ENCODE measurements at places on chromosomes 6 and 20. TPM values are rescaled to one million over a fixed set of nuclear protein-coding genes. Genes with fewer than 3 reads are reported as not detected.

- no peaks in the 10 kb centered on the region for H3K4me1 ChIP-seq
- no peak overlapping the region for H3K4me3 ChIP-seq
- H3K27ac ChIP-seq, result no peak overlapping the region
Observed at GRCh38 chr6:144870782-144871181, 585.6 kb downstream of the UTRN start.

DNA sequence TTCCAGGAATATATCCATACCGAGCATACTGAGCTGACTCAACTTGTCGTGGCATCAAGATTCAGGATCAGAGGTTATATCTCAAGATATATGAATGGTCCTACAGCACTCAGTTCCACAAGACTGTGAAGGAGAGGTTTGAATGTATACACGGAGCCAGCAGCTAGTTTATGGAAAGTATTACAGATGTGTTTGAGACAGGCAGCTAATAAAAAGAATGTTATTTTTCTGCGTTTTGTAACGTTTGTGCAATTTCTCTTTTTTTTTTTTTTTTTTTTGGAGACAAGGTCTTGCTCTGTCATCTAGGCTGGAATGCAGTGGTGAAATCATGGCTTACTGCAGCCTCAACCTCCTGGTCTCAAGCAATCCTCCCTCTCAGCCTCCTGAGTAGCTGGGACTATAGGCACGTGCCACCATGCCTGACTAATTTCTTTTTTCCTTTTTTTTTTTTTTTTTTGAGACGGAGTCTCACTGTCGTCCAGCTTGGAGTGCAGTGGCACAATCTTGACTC is 3.4 kb upstream of the FAM110A start:
- DNase-seq, result no peak
- H3K36me3 ChIP-seq, result no peaks in the 10 kb centered on the region
- H3K4me3 ChIP-seq, result no peak overlapping the region
- H3K27ac ChIP-seq, result no peak overlapping the region

DNA sequence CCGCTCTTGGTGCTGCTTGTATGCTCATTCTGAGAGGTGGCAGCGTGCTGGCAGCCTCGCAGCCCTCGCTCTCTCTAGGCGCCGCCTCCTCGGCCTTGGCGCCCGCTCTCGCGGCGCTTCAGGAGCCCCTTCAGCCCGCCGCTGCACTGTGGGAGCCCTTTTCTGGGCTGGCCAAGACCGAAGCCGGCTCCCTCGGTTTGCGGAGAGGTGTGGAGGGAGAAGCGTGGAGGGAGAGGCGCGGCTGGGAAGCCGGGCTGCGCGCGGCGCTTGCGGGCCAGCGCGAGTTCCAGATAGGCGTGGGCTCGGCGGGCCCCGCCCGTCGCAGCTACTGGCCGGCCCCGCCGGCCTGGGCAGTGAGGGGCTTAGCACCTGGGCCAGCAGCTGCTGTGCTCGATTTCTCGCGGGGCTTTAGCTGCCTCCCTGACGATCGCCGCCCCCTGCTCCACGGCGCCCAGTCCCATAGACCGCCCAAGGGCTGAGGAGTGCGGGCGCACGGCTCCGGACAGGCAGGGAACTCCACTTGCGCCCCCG is 19.5 kb upstream of the FAM8A1 start:
- H3K4me3 ChIP-seq, result peak overlapping the region; percentile 45
- H3K4me1 ChIP-seq, result peaks cover 2% of the 10 kb centered on the region
- no peaks in the 10 kb centered on the region for H3K36me3 ChIP-seq
- peak overlapping the region; percentile 78 for H3K27ac ChIP-seq
- peak; percentile 75 for DNase-seq

- H3K4me3 ChIP-seq, result peak within 1 kb of the TSS; percentile 20
- H3K27ac ChIP-seq, result no peak within 1 kb of the TSS
- H3K36me3 ChIP-seq, result no peaks in the 10 kb centered on the region
- peaks cover 3% of the 10 kb centered on the region for H3K4me1 ChIP-seq
Observed at GRCh38 chr6:30883685-30884520, at the start of gene DDR1. Gene DDR1 (plus strand): TSS chr6:30884519. CDS start chr6:30888730, 4,211 bp downstream.

DNA sequence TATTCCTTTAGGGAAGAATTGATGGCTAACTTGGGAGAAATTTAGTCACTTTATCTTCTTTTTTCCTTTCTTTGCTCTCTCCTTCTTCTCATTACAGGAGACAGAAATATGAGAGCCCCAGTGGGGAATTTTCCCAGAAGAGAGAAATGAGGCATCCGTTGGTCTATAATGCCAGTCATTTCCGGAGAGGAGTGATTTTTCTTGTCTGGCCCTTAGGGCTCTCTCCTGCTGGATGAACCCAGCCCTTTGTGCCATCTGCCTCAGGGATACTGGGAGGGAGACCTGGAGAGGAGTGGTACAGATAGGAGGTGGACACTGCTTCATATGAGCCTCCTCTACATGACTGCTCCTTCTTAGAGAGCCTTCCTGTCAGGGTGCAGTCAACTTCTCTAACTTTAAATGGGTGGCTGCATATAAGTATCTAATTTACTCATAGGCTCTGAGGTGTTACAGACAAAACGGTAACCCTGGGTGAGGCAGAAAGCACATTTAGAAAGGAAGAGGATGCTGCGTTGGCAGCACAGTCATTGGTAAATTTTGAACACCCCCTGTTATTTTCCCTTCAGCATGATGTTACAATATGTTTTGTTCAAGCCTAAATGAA is 21.9 kb downstream of the RIMS1 start:
- H3K36me3 ChIP-seq, result no peaks in the 10 kb centered on the region
- H3K4me3 ChIP-seq, result no peak overlapping the region
- no peaks in the 10 kb centered on the region for H3K4me1 ChIP-seq

GRCh38 chr20:18139832-18140231 is 2.2 kb downstream of the KAT14 start:
- no peak overlapping the region for H3K4me3 ChIP-seq
- no peak overlapping the region for H3K27ac ChIP-seq

DNA sequence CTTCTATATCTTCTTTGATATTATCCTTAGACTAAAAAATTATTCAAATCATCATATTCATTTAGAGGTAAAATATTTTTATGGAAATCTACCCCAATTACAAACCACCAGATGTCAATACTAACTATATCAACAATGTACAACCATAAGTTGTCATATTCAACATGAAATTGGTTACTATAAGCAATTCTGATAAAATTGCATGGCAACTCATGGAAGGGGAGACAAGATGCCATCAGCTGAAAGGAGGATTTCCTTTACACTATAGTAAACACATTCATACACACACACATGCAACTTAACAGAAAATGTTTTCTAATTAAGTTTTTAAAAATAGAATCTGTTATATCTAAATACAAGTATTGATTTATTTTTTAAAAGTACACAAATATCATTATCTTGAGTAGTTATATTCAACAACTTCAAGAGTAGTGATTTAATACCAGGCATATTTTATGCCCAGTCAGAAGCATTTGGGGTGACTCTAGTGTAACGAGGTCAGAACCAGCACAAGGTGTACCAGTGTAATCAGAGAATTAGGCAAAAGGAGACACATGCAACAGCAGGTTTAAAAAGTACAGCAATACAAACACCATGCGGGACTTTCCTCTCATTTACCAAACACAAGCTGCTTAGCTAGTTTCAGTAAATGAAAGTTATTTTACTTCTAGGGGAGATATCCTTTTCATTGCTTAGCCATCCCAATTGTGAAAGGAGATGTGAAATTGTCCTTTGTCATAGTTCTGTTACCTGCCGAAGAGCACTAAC is 1.0 kb downstream of the FILIP1 start:
- H3K36me3 ChIP-seq, result no peaks in the 10 kb centered on the region
- H3K27me3 ChIP-seq, result no peaks in the 10 kb centered on the region
- H3K4me1 ChIP-seq, result peaks cover 23% of the 10 kb centered on the region

DNA sequence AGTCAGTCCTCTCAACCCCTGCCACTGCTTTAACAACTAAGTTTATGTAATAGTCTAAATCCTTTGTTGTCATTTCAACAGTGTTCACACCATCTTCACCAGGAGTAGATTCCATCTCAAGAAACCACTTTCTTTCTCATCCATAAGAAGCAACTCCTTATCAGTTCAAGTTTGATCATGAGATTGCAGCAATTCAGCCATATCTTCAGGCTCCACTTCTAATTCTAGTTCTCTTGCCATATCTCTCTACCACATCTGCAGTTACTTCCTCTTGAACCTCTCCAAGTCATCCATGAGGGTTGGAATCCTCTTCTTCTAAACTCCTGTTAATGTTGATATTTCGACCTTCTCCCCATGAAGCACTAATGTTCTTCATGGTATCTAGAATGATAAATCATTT is 57.9 kb upstream of the FOXO3 start:
- DNase-seq, result no peak
- no peaks in the 10 kb centered on the region for H3K4me1 ChIP-seq
- H3K27ac ChIP-seq, result no peak overlapping the region
- H3K27me3 ChIP-seq, result no peaks in the 10 kb centered on the region
- H3K36me3 ChIP-seq, result no peaks in the 10 kb centered on the region
- H3K4me3 ChIP-seq, result no peak overlapping the region

GRCh38 chr6:35320031-35320410 is 22.3 kb upstream of the PPARD start:
- no peak for DNase-seq
- peaks cover 4% of the 10 kb centered on the region for H3K27me3 ChIP-seq
- H3K4me1 ChIP-seq, result peaks cover 4% of the 10 kb centered on the region
- no peaks in the 10 kb centered on the region for H3K36me3 ChIP-seq
- no peak overlapping the region for H3K27ac ChIP-seq

RNF114 gene
- total RNA-seq, result 63.0 TPM

UQCC2 gene
- total RNA-seq, result 55.4 TPM

FOXC1 gene
- 6.2 TPM for total RNA-seq

CDH22 gene
- 0.06 TPM for total RNA-seq

FAM217B gene
- 15.1 TPM for total RNA-seq

ADGRG6 gene
- 177 TPM for total RNA-seq

BCKDHB gene
- 23.3 TPM for total RNA-seq

CAP2 gene
- 5.7 TPM for total RNA-seq

MOXD1 gene
- total RNA-seq, result 30.8 TPM

WFDC2 gene
- total RNA-seq, result 499 TPM
